ENCODE measurements at places on chromosomes 3 and 15. TPM values are rescaled to one million over a fixed set of nuclear protein-coding genes. Genes with fewer than 3 reads are reported as not detected.

The CD200 gene
- 3.6 TPM for total RNA-seq

The CCRL2 gene
- total RNA-seq: not detected

The IQCF5 gene
- total RNA-seq: not detected

The RNU5B-1 gene
- not detected for total RNA-seq

The GRK7 gene
- not detected for total RNA-seq

The RETNLB gene
- not detected for total RNA-seq

The FOXB1 gene
- total RNA-seq: not detected

The SAMD7 gene
- not detected for total RNA-seq

The UBE2Q2 gene
- 40.3 TPM for total RNA-seq

The CEMIP gene
- not detected for total RNA-seq

The EXD1 gene
- not detected for total RNA-seq

The ALG1L2 gene
- total RNA-seq: not detected

The AADACL2 gene
- total RNA-seq: not detected

The CGGBP1 gene
- total RNA-seq: 49.5 TPM

The EPHB3 gene
- total RNA-seq: 1.2 TPM

The SLC30A4 gene
- total RNA-seq: 3.4 TPM

The PPP1R14D gene
- total RNA-seq: not detected

The GUCA1C gene
- total RNA-seq: not detected

The RYR3 gene
- total RNA-seq: 3.1 TPM

The CLEC3B gene
- total RNA-seq: 130 TPM

The IGF1R gene
- 151 TPM for total RNA-seq

The C3orf85 gene
- total RNA-seq: not detected

The CPOX gene
- total RNA-seq: 34.8 TPM

The COL6A5 gene
- not detected for total RNA-seq

The CAMK2N2 gene
- total RNA-seq: not detected

The NMNAT3 gene
- total RNA-seq: 1.2 TPM

The CRYGS gene
- total RNA-seq: not detected

The GPR62 gene
- total RNA-seq: not detected

The ROPN1B gene
- not detected for total RNA-seq

The REC114 gene
- not detected for total RNA-seq

The IL17RE gene
- 21.7 TPM for total RNA-seq

The CSPG5 gene
- total RNA-seq: 1.7 TPM

The ADPGK gene
- total RNA-seq: 24.8 TPM

The QTRT2 gene
- total RNA-seq: 9.5 TPM

The TF gene
- 62.8 TPM for total RNA-seq

The NMD3 gene
- total RNA-seq: 34.1 TPM

The THRB gene
- total RNA-seq: 24.7 TPM

Data from ascending aorta (tissue), 2 donors.